T-helper 2 cell treated with Interferon-gamma antibody and Interleukin-4, amounts not matched to agents 100 ng/mL and 5 ng/mL, for 36 hours (primary cell): ENCODE measurements at places on chromosomes 11 and 22. TPM values are rescaled to one million over a fixed set of nuclear protein-coding genes. Genes with fewer than 3 reads are reported as not detected.

Gene DRG1
- total RNA-seq: 83.0 and 88.7 TPM in 2 replicates

Gene OR2D2
- total RNA-seq: 0.27 TPM in 1 of 2 replicates, not detected in the other

Gene CSF2RB
- 7.8 TPM in 2 replicates for total RNA-seq

Gene OR51B4
- not detected in 2 replicates for total RNA-seq

Gene SAA1
- total RNA-seq: not detected in 2 replicates

Gene FOLR3
- total RNA-seq: not detected in 2 replicates

Gene CEND1
- total RNA-seq: 1.6 and 2.0 TPM in 2 replicates

Gene C11orf91
- total RNA-seq: 0.25 and 0.32 TPM in 2 replicates

Gene MCAM
- total RNA-seq: 2.0 and 2.5 TPM in 2 replicates

Gene MRPL21
- total RNA-seq: 67.7 and 69.1 TPM in 2 replicates

Gene CASP4
- 83.3 and 91.9 TPM in 2 replicates for total RNA-seq

Gene TRIM48
- total RNA-seq: not detected in 2 replicates

Gene IGLL1
- total RNA-seq: 2.0 and 3.4 TPM in 2 replicates

Gene BLID
- not detected in 2 replicates for total RNA-seq

Gene KCNJ1
- total RNA-seq: not detected in 2 replicates

Gene TRPM5
- not detected in 2 replicates for total RNA-seq

Gene NNMT
- total RNA-seq: not detected in 2 replicates

Gene APOL3
- 131 and 143 TPM in 2 replicates for total RNA-seq

Gene HMBS
- 35.7 and 36.0 TPM in 2 replicates for total RNA-seq

Gene DDX25
- total RNA-seq: 0.09 TPM in 1 of 2 replicates, not detected in the other

Gene SLC7A4
- not detected in 2 replicates for total RNA-seq

Gene SELENOM
- total RNA-seq: 2.8 and 5.8 TPM in 2 replicates

Gene SEPTIN5
- 0.45 TPM in 1 of 2 replicates, not detected in the other for total RNA-seq

Gene SMC1B
- 0.66 and 0.68 TPM in 2 replicates for total RNA-seq

Gene API5
- total RNA-seq: 135 and 139 TPM in 2 replicates

Gene SCGB1C1
- total RNA-seq: not detected in 2 replicates

Gene SLC22A9
- not detected in 2 replicates for total RNA-seq

Gene LRP4
- total RNA-seq: 0.25 TPM in 1 of 2 replicates, not detected in the other

Gene LRRC4C
- not detected in 2 replicates for total RNA-seq

Gene MUC2
- not detected in 2 replicates for total RNA-seq

Gene SERPINH1
- 11.1 and 12.6 TPM in 2 replicates for total RNA-seq

Gene DCUN1D5
- 30.7 and 31.8 TPM in 2 replicates for total RNA-seq

Gene INS
- total RNA-seq: not detected in 2 replicates

Gene OR6A2
- total RNA-seq: 0.23 TPM in 2 replicates

Gene ARHGAP42
- total RNA-seq: 0.16 and 0.32 TPM in 2 replicates

Gene UBQLNL
- total RNA-seq: 0.09 and 0.18 TPM in 2 replicates

Gene APOL1
- total RNA-seq: 56.8 and 62.5 TPM in 2 replicates

Gene HPS5
- total RNA-seq: 20.7 and 21.5 TPM in 2 replicates

Gene SLC43A3
- 107 and 108 TPM in 2 replicates for total RNA-seq

Gene SULT4A1
- total RNA-seq: 0.25 TPM in 1 of 2 replicates, not detected in the other

Gene MS4A6A
- not detected in 2 replicates for total RNA-seq

Gene GLYATL1B
- not detected in 2 replicates for total RNA-seq

Gene C11orf97
- total RNA-seq: not detected in 2 replicates
